ENCODE measurements at places on chromosomes 6 and 20.

DNA sequence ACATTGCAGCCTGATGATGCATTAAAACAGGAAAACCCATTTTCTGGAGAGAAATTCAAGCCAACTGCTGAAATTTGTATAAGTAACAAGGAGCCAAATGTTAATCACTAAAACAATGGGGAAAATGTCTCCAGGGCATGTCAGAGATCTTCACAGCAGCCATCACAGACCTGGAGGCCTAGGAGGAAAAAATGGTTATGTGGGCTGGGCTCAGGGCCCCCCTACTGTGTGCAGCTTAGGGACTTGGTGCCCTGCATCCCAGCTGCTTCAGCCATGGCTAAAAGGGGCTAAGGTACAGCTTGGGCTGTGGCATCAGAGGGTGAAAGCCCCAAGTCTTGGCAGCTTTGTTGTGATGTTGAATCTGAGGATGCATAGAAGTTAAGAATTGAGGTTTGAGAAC lies 479.8 kb downstream of the BCKDHB start:
- no peak for DNase-seq

- no peak for DNase-seq
Observed at GRCh38 chr6:157217894-157218370, 105.4 kb downstream of the TMEM242 start.

GRCh38 chr6:18203786-18204185 lies 48.6 kb downstream of the KDM1B start:
- peak; percentile 73 for DNase-seq

DNA sequence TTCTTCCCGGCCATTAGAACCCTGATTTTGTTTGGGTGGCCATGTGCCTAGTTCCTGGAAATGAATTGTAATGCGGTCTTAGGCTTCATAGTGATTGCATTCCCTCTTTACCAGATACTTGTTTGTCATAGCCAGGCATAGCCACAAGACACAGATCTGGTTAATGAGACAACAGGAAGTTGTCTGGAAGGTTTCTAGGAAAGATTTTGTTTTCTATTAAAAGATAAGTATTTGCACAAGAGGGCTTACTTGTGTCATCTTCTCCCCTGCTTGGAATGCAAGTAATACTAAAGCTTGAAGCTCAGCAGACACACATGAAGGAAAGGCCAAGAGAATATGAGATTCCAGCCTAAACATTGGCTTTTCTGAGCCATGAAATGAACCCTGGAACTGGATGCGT lies 12.9 kb downstream of the FARS2 start:
- DNase-seq, result no peak

GRCh38 chr6:75530696-75531095 lies 37.1 kb upstream of the FILIP1 start:
- peak; percentile 60 for DNase-seq

DNA sequence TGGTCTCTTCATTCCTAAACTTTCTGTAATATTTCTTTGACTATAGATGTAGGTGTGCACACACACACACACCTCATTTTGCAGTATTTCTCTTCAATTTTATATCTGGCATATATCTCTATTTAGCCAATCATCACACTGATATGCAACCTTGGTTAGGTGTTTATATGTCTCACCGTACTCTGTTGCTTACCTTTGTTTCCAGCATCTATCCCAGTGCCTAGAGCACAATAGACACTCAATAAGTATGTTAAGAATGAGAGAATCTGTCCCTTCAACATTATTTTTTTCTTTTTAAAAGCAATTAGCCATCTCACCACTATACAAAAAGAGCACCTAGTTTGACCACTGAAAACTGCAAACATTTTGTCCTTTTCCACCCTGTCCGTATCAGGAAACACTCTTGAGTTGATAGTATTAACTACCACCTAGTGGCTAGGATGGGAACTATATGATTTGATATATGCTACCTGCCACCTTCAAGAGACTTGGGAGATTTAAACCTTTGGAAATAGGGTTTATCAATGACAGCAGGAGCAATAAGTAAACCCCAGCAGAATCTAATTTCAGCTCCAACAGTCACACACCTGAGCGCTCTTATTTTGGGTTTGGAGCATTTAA lies 48.7 kb upstream of the RSPO3 start:
- peak; percentile 47 for DNase-seq

- DNase-seq, result peak; percentile 57
Observed at GRCh38 chr6:143806282-143807102, 36.6 kb upstream of the LTV1 start.

GRCh38 chr6:17940151-17940792 lies 47.2 kb downstream of the KIF13A start:
- no peak for DNase-seq

- DNase-seq, result no peak
Observed at GRCh38 chr6:13378669-13379590, 50.6 kb upstream of the TBC1D7 start.

GRCh38 chr6:23696992-23697391 lies 429.0 kb upstream of the NRSN1 start:
- DNase-seq, result peak; percentile 1
